ENCODE measurements at places on chromosomes 13 and 19. TPM values are rescaled to one million over a fixed set of nuclear protein-coding genes. Genes with fewer than 3 reads are reported as not detected.

Gene C19orf73
- total RNA-seq = 3.1 TPM

- peaks cover 27% of the 10 kb centered on the region for H3K36me3 ChIP-seq
- no peak for DNase-seq
- no peak overlapping the region for H3K27ac ChIP-seq
These were observed 32.5 kb upstream of the CACTIN start for GRCh38 chr19:3658870-3659745.

GRCh38 chr19:38952395-38953165, 21.8 kb downstream of the MRPS12 start:
- DNase-seq = peak; percentile 42
- H3K27ac ChIP-seq = peak overlapping the region; percentile 33
- peaks cover 11% of the 10 kb centered on the region for H3K4me1 ChIP-seq
- H3K4me3 ChIP-seq = no peak overlapping the region
- peaks cover 6% of the 10 kb centered on the region for H3K27me3 ChIP-seq

GRCh38 chr13:112053167-112053743, 13.7 kb upstream of the SOX1 start:
- H3K4me1 ChIP-seq = peaks cover 25% of the 10 kb centered on the region
- peak overlapping the region; percentile 54 for H3K4me3 ChIP-seq
- peak; percentile 53 for DNase-seq
- H3K27me3 ChIP-seq = peaks cover 97% of the 10 kb centered on the region
- no peak overlapping the region for H3K27ac ChIP-seq

DNA sequence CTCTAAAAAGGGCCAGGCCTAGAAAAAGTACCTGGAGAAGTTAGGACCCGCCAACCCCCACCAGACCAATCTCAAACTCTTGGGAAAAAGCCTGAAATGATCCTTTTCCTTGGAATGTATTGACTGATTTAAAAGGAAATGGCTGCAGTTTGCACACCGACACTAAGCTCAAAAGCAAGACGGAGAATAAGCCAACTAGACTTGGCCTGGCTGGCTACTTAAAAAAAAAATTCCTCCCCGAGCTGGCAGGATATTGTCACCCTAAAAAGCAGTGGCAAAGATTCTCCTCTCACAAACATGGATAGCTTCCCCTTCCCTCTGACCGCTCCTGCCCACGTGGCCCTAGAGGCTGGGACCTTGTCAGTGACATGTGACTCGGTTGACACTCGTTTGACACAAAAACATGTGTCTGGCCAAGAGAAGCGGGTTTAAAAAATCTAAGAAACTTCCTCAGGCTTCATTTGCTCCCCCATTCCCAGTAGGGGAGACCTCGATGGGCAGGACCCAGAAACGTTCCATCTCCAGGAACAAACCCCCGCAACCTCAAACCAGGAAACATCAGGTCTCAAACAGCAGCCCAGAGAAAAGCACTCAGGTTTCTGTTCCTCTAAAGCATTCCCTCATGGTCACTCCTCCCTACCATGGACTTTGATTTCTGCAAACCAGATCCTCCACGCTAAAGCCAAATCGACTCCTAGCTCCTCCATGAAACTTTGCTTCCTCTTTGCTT, 1.3 kb downstream of the RFX1 start:
- H3K27me3 ChIP-seq = peaks cover 4% of the 10 kb centered on the region
- H3K4me3 ChIP-seq = peak overlapping the region; percentile 63
- peaks cover 11% of the 10 kb centered on the region for H3K36me3 ChIP-seq
- H3K4me1 ChIP-seq = peaks cover 19% of the 10 kb centered on the region

DNA sequence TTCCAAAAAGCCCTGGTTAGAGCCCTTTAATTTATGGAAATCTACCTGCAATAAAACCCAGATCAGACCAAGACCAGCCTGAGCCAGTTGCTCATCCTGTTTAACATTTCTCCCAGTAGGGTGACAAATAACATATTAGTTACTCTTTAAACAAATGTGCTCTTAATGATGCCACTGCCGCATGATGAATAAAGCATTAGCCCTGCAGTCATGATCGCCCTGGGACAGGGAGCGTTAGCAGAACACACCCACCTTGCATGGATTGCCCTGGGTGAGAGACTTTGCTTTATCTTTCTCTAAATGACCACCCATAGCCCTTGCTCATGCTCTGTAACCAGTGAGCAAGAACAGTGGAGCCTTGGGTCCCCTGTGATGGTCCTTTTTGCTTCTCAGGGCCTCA, 362.4 kb downstream of the ENOX1 start:
- peaks cover 7% of the 10 kb centered on the region for H3K36me3 ChIP-seq
- no peak overlapping the region for H3K4me3 ChIP-seq
- H3K27me3 ChIP-seq = no peaks in the 10 kb centered on the region
- peaks cover 34% of the 10 kb centered on the region for H3K4me1 ChIP-seq
- no peak for DNase-seq

Gene ZNF730
- total RNA-seq = 32.6 TPM

DNA sequence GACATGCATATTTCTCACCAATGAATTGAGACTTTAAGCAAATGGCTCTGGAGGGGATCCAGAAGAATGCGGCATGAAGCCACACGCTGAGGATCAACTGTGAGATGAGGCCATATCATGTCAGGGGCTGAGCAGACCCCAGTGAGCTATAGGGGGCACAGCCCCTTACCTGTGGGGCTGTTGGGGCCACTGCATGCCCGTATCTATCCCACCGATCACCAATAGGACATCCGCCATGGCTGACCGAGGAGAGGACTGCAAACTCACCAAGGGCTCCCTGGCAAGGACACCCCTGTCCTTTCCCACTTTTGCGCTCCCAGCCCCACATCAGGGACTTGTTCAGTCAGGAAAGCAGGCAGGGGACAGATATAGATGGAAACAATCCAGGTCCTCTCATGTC, 78.0 kb downstream of the SERP2 start:
- H3K4me3 ChIP-seq = no peak overlapping the region
- DNase-seq = no peak
- peaks cover 10% of the 10 kb centered on the region for H3K4me1 ChIP-seq
- peaks cover 12% of the 10 kb centered on the region for H3K36me3 ChIP-seq

- peaks cover 43% of the 10 kb centered on the region for H3K4me1 ChIP-seq
- H3K36me3 ChIP-seq = no peaks in the 10 kb centered on the region
- H3K4me3 ChIP-seq = peak overlapping the region; percentile 98
These were observed 65.9 kb downstream of the KCNRG start for GRCh38 chr13:50080911-50081678.

- H3K36me3 ChIP-seq = peaks cover 78% of the 10 kb centered on the region
- H3K27me3 ChIP-seq = no peaks in the 10 kb centered on the region
- H3K4me1 ChIP-seq = no peaks in the 10 kb centered on the region
- no peak overlapping the region for H3K4me3 ChIP-seq
These were observed 11.1 kb downstream of the ZNF473 start for GRCh38 chr19:50036908-50037307.

GRCh38 chr13:60655256-60655655, 258.2 kb downstream of the TDRD3 start:
- no peaks in the 10 kb centered on the region for H3K4me1 ChIP-seq
- no peak overlapping the region for H3K27ac ChIP-seq
- H3K27me3 ChIP-seq = no peaks in the 10 kb centered on the region
- DNase-seq = no peak
- H3K36me3 ChIP-seq = no peaks in the 10 kb centered on the region
- H3K4me3 ChIP-seq = no peak overlapping the region

Gene KLC3
- total RNA-seq = 6.5 TPM

Gene WBP4
- total RNA-seq = 10.2 TPM

DNA sequence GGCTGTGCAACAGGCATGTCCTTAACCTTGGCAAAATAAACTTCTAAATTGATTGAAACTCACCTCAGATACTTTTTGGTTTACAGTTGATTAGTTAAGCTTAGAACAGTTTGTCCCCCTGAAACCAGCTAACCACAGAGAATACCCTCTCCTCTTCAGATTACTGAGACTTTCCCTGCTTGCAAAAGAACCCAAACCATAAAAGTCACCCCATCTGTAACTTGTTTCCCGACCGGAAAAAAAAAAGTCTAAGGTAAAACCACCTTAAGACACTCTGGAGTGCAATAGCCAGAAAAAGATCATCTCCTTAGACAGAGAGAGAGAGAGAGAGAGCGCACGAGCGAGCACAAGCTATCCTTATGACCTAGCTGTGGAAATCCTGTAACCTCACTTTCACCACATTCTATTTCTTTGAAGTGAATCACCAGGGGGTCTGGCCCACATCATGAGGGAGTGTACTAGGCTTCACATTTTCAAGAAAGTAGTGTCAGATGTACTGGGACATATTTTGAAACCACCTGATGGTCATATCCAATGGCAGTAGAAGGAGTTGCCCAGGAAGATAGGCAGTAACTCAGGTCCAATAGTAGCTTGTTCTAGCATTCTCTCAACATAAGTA, 11.1 kb upstream of the GTF2F2 start:
- H3K27ac ChIP-seq = peak overlapping the region; percentile 57
- peaks cover 6% of the 10 kb centered on the region for H3K27me3 ChIP-seq
- no peak for DNase-seq
- H3K4me3 ChIP-seq = no peak overlapping the region
- peaks cover 27% of the 10 kb centered on the region for H3K4me1 ChIP-seq
- no peaks in the 10 kb centered on the region for H3K36me3 ChIP-seq

DNA sequence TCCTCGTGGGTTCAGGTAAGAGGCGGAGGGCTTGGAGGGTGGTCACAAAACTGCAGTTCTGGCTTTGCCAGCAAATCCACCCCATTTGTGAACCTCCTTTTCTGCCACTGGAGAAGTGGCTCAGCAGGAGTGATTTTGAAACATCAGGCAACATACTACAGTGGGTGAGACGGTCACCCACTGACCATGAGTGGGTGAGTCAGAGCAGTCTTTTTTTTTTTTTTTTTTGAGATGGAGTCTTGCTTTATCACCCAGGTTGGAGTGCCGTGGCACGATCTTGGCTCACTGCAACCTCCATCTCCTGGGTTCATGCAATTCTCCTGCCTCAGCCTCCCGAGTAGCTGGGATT, 3.0 kb downstream of the TOMM40 start:
- peaks cover 20% of the 10 kb centered on the region for H3K4me1 ChIP-seq
- no peak overlapping the region for H3K4me3 ChIP-seq
- no peak for DNase-seq
- H3K27ac ChIP-seq = no peak overlapping the region
- H3K27me3 ChIP-seq = no peaks in the 10 kb centered on the region

Gene LRRC8E
- 3.6 TPM for total RNA-seq

DNA sequence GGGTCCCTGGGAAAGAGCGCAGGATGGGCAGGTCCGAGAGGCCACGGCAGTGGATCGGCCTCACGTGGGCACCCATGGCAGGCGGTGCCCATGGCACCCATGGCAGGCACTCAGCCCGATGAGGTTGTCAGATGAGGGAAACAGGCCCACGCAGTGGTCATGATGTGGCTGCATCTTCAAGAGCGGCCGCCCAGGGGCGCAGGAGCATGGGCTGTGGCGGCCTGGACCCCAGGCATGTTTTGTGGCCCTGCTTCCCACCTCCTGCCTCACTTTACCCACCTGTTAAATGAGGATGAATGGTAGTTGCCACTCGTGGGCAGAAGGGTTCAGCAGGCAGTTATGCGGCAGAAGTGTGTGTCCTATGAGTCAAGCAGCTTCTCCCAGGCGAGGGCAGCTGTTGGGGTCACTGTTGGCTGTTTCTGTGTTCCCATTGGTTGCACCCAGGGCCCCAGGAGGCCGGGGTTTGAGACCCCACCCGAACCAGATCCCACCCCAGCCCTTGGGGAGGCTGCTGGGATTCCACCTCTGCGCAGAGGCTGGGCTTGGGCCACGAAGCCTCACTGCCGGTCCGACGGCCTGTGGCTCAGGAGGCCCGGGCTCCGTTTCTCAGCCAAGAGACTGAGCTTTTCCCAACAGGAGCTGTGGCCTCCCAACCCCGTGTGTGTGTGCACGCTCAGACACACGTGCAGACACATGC, 30.0 kb downstream of the CSNK1G2 start:
- peaks cover 6% of the 10 kb centered on the region for H3K36me3 ChIP-seq
- H3K27me3 ChIP-seq = no peaks in the 10 kb centered on the region
- H3K4me1 ChIP-seq = no peaks in the 10 kb centered on the region
- DNase-seq = no peak

DNA sequence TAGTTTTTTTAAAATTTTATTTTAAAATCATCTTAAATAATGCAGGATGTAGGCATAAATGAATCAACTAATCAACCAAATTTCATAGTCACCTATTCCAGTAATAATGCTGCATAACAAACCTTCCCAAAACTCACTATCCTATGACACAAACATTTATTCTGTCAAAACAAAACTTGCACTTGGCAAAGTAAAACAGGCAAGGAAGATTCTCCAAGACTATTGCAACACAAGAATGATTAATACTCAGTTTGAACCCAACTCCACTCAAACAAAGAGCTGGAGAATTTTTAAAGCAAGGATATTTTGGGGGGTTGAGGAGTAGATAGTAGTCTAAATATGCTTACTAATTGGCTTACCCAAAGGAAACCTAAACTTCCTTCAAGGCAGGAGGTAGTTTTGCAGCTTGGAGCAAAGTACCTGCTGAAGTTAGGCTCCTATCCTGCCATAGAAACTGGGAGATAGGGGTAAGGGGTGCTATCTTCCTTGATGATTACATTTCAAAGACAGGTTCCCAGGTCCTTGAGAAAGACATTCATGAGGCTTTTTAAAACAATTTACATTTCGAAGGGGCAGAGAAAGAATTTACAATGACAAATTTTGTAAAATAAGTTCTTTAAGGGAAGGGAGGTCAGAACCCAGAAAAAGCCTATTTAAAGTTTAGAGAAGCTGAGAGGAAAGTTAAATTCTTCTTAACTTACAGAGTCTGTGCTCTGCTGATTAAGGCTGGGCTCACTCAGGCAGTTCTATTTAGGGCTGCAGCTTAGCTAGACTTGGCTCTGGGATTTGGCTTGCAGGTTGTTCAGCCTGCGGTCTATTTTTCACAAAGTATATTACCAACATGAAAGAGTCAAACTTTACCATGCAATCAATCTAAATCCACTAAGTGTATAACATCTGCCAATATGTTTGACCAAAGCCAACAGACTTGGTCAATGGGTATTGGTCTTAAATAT, 549.0 kb downstream of the KCTD12 start:
- H3K27me3 ChIP-seq = peaks cover 85% of the 10 kb centered on the region
- H3K27ac ChIP-seq = no peak overlapping the region
- DNase-seq = no peak
- H3K36me3 ChIP-seq = peaks cover 4% of the 10 kb centered on the region
- H3K4me1 ChIP-seq = no peaks in the 10 kb centered on the region

DNA sequence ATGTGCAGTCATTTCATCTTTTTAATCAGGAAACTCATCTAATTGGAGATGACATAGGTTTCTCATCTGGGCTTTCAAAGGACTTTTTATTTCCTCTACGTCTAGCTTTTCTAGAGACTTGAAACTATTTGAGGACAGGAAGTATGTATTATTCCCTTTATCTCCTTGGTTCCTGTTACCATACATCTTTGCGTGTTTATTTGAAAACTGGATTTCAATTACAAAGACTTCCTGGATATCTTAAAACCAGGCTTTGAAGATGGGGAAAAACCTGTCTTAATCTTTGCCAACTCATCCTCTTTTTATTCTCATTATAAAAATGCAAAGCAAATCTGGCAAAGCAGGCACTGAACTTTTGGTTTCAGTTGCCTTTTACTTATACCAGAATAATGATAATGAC, 130.5 kb downstream of the LMO7 start:
- peaks cover 16% of the 10 kb centered on the region for H3K4me1 ChIP-seq
- H3K27me3 ChIP-seq = no peaks in the 10 kb centered on the region
- DNase-seq = no peak
- H3K4me3 ChIP-seq = no peak overlapping the region

DNA sequence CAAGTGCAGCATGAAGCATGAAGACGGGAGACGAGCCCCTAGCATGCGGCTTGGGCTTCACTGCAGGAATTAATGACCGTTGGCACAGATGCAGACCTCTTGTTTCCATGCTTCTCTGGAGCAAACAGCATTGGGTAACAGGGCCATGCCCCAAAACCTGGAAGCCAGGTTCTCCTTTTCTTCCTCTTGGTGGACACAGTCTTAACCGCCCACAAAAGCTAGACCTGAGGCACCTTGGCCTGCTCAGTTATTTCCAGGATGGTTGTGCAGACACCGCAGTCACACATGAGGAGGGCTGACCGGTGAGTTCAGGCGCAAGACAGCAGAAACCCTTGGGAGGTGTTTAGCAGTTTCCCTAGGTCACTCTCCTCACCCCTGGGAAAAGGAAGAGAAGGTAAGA, 133.9 kb upstream of the GJB6 start:
- H3K27me3 ChIP-seq = peaks cover 38% of the 10 kb centered on the region
- no peak for DNase-seq
- H3K4me3 ChIP-seq = no peak overlapping the region
- peaks cover 11% of the 10 kb centered on the region for H3K4me1 ChIP-seq
